ENCODE measurements at places on chromosomes 6 and 20. TPM values are rescaled to one million over a fixed set of nuclear protein-coding genes. Genes with fewer than 3 reads are reported as not detected.

Gene MAP1LC3A
- 9.5 TPM for total RNA-seq

Gene PXDC1
- total RNA-seq = 1.8 TPM

Gene SCAND1
- 114 TPM for total RNA-seq

Gene PDE7B
- 0.07 TPM for total RNA-seq

DNA sequence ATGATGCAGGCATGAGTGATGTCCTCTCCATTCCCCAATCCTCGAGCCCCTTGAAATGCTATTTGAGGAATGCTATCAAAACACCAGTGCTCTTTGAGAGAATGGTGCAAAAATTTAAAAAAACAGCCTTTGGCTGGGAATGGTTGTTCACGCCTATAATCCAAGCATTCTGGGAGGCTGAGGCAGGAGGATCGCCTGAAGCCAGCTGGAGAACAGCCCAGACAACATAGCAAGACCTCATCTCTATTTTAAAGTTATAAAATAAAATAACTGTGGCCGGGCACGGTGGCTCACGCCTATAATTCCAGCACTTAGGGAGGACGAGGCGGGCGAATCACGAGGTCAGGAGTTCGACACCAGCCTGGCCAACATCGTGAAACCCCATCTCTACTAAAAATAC is 4.2 kb upstream of the VARS1 start:
- no peaks in the 10 kb centered on the region for H3K4me1 ChIP-seq
- H3K4me3 ChIP-seq = no peak overlapping the region
- peaks cover 8% of the 10 kb centered on the region for H3K36me3 ChIP-seq
- H3K27ac ChIP-seq = no peak overlapping the region

- H3K4me1 ChIP-seq = no peaks in the 10 kb centered on the region
- H3K27me3 ChIP-seq = no peaks in the 10 kb centered on the region
- no peaks in the 10 kb centered on the region for H3K36me3 ChIP-seq
- no peak overlapping the region for H3K27ac ChIP-seq
Measured at GRCh38 chr6:121305957-121306607, 28.2 kb downstream of the TBC1D32 start.

DNA sequence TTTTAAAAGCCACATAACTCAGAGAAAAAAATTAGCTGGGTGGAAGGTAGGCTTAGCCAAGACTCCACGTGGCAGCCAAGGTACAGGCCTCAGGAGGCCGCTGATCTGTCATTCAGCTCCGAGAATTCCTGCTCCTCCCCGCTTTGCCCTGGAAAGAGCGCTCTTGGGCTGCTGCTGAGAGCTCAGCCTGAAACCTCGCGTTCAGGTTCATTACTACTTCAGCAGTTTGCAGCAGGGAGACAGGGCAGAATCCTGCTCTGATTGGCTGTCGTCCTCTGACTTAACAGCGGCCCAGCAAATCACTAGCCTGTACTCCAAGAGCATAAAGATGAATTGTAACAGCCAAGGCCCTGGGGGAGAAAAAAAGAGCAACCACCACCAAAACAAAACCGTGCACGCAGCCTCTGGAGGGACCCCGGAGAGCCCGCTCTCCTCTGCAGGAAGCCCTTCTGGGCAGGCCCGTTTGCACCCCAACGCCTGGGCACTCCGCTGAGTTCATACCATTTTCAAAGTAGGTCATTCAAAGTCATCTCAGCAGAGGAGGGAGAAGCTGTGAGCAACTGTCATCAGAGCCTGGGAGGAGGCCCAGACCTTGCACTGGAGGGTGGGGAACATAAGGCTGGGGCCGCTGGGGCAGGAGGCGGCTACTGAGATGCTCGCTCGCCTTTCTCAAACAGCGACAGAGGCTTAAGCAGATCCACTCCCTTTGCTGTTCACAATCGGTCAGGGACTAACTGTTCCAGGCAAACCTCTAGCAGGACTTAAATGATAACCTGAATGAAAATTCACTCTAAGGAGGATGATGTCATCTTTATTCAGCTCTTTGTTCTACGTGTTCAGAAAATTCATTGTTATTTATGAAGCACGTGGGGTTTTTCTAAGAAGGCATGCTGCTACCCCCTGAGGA is 42.3 kb upstream of the ATXN1 start:
- peak overlapping the region; percentile 68 for H3K27ac ChIP-seq
- DNase-seq = peak; percentile 92
- no peaks in the 10 kb centered on the region for H3K36me3 ChIP-seq
- H3K27me3 ChIP-seq = no peaks in the 10 kb centered on the region

- peaks cover 7% of the 10 kb centered on the region for H3K4me1 ChIP-seq
- no peak overlapping the region for H3K4me3 ChIP-seq
- H3K27ac ChIP-seq = no peak overlapping the region
- no peaks in the 10 kb centered on the region for H3K36me3 ChIP-seq
- no peaks in the 10 kb centered on the region for H3K27me3 ChIP-seq
Measured at GRCh38 chr6:34067814-34068213, 78.1 kb downstream of the GRM4 start.

DNA sequence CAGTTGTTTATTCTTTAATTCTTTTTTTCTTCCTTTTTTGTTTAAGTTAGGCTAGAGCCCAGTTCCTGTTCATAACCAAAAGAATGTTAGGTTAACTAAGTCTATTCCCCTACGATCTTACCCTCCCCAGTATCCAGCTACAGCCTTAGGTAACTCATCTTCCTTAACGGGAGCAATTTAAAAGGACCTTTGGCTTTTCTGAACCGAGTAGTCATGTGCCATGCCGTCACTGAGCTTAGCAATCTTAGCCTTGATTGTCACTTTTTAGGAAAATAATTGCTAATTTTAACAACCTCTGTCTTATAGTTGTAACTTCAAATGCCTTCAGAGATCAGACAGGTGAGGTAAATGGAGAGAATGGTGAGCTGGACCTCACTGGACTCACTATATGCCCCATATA is 6.2 kb downstream of the METTL24 start:
- H3K4me3 ChIP-seq = no peak overlapping the region
- H3K4me1 ChIP-seq = peaks cover 43% of the 10 kb centered on the region
- no peak overlapping the region for H3K27ac ChIP-seq
- peaks cover 16% of the 10 kb centered on the region for H3K27me3 ChIP-seq
- no peaks in the 10 kb centered on the region for H3K36me3 ChIP-seq

Data from GM23338 (cell line).